ENCODE measurements at places on chromosomes 6 and 20.

GRCh38 chr6:2542858-2543218 is 207.9 kb downstream of the MYLK4 start:
- no peak for DNase-seq

DNA sequence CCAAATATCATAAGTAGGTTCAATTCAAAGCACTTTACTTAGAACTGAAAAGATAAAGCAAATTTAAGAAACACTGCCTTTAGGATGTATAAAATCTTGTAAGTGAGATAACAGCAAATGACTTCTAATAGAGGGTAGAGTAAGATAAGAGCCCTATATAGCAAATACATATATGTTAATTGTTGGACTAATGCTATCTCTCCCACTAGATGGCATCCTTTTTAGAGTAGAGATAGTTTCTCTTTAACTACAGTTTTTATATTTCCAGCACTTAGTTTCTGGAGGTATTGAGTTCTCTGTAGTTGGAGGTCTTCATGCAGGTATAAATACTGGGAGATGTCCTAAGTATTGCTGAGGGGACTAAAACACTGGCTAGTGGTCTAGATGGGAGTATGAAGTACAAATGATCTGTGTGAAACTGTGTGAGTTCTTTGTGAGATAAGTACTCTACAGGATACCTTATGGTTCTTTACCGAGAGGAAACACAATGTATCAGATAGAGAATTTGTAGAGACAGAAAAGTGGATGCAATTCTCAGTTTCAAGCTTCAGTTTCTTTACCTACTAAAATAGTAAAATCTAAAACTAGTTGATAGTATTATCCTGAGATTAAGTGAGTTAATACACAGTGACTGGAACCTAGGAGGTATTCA is 399.3 kb downstream of the KHDRBS2 start:
- DNase-seq = no peak

DNA sequence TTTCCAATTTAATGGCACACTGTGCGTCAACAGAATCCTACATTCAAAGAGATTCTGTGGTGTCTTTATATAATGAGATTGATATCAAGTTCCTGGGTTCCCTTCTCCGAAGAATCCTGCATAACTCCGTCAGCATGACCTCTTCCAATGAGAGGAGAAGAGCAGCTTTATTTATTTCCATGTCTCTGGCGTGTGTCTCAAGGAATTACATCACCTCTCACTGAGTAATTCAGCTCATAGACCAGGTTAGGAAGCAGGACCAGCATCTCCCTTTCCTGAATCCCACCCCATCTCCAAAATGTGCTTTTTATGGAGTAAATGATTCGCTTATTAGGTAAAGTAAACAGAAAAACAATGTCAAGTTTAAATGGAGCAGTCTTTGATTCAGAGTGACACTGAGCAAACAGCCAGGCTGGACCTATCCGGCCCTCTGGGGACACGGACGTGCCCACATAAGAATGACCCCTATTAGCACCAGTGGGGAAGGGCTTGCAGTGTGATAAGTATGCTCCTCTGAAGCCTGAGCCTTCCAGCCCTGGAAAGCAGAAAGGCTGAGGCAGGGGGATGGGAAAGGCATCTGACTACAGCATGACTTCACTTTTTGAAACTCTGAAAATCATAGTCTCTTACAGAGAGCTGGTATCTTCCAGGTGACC is 165.2 kb downstream of the CLIC5 start:
- DNase-seq = no peak

- DNase-seq = no peak
Observed at GRCh38 chr20:13501500-13501899, 137.2 kb downstream of the TASP1 start.

- DNase-seq = peak; percentile 40
Observed at GRCh38 chr6:110053395-110054240, 75.5 kb downstream of the GPR6 start.

GRCh38 chr20:32397567-32398084 is 39.5 kb downstream of the ASXL1 start:
- no peak for DNase-seq

DNA sequence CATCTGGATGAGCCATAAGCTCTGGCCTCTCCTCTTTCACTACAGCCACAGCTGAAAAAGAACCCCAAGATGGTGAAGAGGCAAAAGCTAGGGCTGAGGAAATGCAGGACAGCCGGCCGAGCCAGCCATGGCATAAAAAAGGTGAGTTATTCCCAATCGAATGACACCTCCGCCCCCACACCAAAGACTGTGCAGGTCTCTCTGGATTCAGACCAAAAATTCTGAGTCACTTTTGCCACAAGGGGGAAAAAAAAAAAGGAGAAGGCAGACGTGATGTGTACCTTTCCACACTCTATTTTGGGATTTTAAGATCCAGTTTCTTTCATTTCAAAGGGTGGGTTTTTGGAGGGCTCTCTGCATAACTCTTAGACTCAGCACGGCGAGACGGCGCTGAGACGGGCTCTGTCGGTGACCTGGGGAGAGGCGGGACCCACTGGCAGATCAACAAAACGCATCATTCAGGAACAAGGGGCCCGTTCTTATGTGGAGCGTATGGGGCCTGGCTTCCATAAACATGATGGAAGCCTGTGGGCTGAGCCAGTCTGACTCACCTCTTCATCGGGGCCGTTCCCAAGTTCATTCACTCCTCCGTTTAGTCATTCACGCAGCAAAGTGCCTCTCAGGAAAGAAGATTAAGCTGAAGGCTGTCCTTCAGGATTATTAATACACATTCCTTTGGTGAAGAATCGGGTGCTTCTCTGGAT is 54.8 kb downstream of the NFATC2 start:
- DNase-seq = no peak

- DNase-seq = peak; percentile 80
Observed at GRCh38 chr20:59518881-59519706, 85.2 kb upstream of the PHACTR3 start.

DNA sequence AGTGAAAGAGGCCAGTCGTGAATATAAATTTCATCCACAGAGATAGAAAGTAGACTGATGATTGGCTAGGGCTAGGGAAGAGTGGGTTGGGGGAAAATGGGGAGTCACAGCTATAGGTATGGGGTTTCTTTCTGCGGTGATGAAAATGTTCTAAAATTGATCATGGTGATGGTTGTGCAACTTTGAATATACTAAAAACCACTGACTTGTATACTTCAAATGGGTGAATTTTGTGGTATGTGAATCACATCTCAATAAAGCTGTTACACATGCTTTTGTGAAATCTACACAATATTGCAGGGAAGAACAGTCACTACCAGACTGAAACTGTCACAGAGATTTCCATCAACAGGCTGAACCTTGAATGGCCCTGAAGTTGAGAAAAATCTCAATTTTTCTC is 61.5 kb downstream of the LYRM4 start:
- DNase-seq = no peak

- DNase-seq = no peak
Observed at GRCh38 chr6:43257367-43258145, 14.3 kb downstream of the TTBK1 start.

DNA sequence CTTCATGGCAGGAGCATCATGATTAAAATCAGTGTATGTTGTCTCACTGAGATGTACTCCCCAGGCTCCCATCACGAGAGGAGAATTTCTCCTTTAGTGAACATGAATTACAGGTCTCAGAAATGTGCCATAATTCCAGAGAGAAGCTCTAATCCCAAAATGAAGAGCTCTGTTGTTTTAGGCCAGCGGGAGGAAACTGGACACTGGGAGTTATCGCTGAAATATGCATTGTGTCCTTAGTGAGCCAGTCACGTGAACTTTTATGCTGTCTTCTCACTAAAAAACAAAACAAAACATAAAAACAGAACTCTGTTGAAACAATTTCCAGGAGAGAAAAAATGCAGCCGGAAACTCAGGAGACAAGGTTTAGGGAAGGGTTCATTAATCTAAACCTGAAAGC is 315.7 kb upstream of the NT5E start:
- DNase-seq = no peak

DNA sequence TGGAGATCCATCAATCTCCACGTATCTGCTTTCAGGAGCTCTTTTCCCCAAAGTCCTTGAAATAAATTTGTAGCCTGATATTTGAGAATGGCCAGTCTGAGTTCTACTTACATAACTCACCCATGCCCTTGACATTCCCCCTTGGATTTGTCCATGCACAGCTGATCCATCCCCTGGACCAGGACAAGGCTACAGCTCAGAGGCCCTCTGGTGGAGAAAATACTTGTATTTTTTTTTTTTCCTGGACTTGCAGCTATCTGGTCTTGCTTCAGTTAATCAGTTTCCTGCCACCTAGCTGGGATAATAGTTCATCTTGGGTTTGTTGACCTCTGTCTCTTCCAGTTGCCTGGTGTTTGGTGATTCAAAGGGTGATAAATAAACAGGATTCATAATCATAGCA is 467.6 kb downstream of the DHX35 start:
- no peak for DNase-seq

- no peak for DNase-seq
Observed at GRCh38 chr20:8155229-8155628, 23.2 kb downstream of the PLCB1 start.

DNA sequence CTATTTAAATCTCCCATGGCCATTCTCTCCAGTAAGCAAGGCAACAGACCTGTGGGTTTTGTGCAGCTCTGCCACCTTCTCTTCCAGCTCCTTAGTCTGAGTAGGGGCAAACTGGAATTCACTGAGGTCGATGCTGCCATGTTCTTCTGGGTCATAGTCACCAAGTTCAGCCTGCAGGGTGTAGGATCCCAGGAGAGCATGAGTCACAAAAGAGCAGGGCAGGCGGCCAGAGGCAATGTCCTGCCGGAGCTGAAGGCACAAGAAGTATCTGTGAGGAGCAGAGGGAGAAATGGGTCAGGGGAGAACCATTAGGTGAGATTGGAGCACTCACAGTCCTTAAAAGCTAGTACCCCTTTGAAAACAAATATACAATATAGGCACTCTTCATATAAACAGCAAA is 73.7 kb downstream of the SMLR1 start:
- no peak for DNase-seq

- DNase-seq = no peak
Observed at GRCh38 chr20:11153819-11154218, 480.0 kb upstream of the JAG1 start.

DNA sequence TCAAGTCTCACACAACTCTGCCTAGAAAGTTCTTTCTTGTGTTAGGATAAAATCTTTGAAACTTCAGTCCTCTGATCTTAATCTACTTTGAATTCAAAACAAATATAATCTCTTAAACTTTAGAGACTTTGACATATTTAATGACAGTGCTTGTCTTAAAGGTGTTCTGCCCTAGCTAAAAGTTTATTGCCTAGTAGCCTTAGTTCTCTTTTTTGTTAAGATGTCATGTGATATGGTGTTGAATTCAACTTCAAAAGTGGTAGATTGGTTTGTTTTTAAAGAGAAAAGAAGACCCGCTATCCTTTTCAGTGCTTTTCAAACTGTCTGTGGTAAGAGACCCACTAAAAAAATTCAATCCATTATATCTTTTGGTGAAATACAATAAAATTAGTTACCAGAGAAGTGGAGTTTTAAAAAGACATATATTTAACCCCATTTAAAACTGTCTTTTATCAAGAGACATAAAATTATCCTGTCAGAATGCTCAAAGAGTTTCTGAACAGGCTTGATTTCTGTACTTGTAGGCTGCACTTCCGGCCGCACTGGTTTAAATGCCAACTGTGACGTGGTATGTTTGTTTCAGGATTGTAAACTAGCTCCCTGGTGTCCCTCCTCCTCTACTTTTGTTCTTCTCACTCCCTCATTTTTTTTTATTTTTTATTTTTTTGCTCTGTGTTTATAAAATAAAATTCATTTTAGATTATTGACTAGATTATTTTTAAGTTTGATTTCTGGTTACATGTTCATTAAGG is 76.5 kb downstream of the QKI start:
- no peak for DNase-seq

DNA sequence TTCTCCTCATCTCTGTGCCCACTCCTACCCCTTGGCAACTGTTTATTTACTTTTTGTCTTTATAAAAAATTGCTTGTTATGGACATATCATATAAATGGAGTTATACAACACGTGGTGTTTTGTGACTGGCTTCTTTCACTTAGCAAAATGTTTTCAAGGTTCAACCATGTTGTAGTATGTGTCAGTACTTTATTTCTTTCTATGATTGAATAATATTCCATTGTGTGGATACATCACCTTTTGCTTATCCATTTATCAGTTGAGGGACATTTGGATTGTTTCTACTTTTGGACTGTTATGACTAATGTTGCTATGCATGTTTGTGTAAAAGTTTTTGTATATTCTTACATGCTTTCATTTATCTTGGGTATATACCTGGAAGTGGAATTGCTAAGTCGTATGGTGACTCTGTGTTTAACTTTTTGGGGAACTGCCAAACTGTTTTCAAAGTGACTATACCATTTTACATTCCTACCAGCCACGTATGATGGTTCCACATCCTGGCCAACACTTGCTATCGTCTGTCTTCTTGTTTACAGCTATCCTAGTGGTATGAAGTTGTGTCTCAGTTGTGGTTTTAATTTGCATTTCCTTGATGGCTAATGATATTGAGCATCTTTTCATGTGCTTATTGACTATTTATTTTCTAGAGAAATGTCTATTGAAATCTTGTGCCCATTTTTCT is 84.4 kb downstream of the SLX4IP start:
- no peak for DNase-seq

DNA sequence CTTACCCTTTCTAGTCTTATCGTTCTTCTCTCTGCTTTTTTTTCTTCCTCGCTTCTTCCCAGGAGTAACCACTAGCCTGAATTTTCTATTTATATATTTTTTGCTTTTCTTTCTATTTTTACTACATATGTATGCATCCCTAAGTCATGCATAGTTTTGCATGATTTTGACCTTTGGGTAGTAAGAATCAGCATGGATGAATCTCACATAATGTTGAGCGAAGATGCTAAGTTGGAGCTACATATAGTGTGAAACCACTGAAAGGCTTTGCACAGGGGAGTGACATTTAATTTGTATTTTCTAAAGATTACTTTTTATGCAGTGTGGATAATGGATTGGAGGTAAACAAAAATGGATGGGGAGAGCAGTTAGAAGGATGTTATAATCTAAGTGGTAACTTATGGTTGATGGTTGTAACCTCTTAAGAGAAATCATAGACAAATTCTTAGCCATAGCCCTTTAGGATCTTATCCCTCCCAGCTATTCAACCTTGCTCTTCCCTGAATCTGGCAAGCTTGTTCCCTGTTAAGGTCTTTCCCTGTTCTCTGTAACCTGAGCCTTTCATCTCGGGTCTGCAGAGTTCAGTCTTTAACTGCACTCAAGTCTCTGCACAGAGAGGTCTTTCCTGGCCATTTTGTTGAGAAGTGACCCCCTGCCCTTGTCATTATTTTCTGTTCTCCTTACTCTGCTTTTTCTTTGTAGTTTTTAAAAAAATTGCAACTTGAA is 18.0 kb downstream of the PEX7 start:
- no peak for DNase-seq

DNA sequence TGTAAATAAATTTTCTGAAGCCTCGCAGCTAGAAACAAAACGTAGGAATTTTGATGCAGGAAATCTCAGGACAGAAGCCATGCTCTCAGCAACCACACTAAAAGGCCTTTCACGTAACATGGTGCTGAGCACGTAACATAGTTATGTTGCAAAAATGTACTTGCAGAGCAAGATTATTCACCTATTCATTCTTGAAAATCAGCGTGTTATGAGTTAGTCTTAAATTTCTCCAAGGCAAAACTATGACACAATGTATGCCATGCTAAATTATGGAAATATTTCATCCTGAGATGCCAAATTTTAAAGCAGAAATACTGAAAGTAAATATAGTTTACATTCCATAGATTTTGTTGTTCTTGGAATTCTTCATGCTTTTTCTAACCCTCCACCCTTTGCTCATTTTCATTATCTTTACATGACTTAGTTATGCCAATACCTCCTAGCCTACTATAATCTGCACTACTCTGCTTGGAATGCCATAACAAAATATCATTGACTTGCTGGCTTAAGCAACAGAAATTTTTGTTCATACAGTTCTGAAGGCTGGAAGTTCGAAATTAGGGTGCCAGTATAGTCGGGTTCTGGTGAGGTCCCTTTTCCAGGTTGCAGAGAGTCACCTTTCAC is 179.8 kb upstream of the BMP5 start:
- DNase-seq = no peak

Data from GM20000 (cell line).